CD4-positive, alpha-beta T cell treated with Interleukin-15 for 1 hour (primary cell): ENCODE measurements at places on chromosomes 1 and 21.

GRCh38 chr1:24047110-24047477, 64.8 kb downstream of the MYOM3 start:
- DNase-seq = no peak

DNA sequence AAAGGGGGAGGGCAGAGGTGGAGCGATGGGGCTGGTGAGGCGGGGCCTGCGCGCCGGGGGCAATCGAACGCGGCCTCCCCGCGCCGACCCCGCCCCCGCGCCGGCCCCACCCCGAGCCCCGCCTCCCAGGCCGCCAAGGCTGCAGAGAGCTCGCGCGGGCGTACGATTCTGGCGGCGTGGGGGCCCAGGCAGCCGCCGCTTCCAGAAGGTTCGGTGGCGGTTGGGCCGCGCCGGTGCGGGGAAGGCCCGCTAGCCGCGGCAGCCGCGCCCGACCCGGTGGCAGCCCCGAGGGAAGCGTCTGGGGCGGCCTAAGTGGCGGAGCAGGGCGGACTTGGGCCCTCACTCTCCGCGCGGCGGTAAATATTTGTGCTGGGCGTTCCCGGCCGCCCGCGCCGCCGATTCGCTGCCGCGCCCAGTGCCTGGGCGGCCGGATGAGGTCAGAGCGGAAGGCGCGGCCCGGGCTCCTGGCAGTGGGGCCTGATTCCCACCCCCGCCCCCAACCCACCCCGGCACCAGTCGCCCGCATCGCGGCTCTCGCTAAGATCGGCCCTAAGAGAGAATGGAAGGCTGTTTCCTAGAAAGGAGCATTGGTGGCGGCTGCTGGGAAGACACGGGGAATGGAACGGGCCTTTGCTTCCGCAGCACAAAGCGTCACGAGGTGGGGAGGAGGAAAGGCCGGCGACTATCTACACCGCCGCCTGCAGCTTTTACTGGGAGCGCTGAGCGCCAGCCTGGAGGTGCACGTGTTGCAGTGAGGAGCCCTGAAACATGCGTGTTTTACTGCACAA, at the start of gene ACOT7:
Gene ACOT7 (minus strand): TSS at position 368 of the 788 bp plus-strand sequence. CDS start 368 bp downstream, outside the sequence.
- peak; percentile 89 for DNase-seq

DNA sequence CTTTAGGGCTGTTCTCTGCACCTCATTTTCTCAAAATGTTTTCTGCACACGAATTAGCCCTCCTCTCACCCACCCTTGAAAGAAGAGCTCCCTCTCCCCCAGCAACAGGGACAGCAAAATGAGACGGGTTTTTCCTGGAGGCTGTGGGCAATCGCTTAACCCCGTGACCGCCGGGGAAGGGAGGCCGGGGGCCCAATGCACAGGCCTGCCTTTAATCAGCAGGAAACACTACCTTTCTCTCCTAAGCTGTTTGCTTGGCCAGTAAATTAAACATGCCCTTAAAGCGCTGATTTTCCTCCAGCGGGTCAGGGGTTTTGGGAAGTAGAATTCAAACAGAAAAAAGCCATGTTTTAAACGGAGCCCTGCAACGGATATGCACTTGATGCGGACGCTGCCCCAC, 114.4 kb downstream of the PRDM16 start:
- no peak for DNase-seq

- no peak for DNase-seq
Measured at GRCh38 chr1:183105449-183105848, 80.6 kb upstream of the LAMC2 start.

DNA sequence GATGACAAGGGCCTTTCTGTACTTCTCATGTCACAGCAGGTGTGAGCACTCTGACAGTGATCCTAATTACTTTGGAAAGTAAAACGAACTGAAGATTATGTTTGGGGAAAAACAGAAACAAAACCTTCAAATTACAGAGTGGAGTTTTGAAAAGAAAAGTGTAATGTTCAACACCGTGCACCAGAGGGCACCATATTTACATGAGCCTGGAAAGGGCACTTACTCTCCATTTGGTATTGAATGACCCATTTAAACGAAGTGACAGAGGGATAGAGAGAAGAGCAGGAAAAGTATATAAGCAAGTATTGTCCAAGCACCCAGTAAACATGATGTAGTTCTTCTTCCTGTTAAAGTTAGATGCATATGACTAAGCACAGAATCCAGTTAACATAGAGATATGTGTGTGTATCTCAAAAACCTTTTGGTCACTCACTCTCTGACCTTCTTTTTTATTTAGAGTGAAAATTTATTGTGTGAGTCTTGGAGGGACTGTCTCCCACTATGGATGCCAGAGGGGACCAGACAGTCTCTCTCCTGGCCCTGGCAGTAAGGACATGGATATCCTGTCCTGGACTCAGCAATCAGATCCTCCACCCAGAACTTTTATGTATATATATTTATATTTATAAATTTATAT, 3.8 kb upstream of the RGSL1 start:
- no peak for DNase-seq

GRCh38 chr1:94061513-94062443, 59.2 kb downstream of the ABCA4 start:
- DNase-seq = no peak

DNA sequence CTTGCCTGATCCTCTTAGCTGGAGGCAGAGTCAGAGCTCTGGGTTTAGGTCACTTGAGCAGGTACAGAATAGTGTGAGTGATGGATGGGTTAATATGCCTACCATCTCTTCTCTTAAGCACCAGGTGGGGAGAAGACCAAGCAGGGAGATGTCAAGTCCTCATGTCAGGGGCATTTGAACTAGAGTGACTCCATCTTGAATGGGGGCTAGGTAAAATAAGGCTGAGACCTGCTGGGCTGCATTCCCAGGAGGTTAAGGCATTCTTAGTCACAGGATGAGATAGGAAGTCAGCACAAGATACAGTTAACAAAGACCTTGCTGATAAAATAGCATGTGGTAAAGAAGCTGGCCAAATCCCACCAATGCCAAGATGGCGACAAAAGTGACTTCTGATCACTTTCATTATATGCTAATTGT, 77.4 kb upstream of the BTG3 start:
- DNase-seq = no peak

DNA sequence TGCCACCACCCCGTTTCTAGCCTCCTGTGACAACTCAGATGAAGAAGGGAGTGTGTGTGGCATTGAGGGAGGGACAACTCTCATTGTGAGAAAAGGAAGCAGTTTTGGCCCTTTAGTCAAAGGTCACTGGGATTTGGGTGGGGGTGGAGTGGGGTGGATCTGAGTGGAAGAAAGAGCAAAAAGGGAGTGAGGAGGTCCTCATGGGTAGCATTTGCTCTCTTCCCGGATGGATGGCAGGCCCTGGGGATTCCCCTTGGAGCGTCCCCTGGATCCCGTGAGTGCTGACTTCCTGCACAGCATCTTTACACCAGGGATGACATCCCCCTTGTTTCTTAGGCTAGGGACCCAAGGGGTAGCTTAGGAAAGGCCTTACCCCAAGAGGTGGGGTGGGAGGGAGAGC, 460 bp downstream of the SERPINC1 start:
- no peak for DNase-seq

GRCh38 chr1:110011527-110012041, 22.8 kb upstream of the STRIP1 start:
- peak; percentile 72 for DNase-seq

GRCh38 chr21:33117101-33117888, 47.4 kb downstream of the OLIG1 start:
- DNase-seq = no peak

GRCh38 chr1:41920658-41921057, 1.9 kb upstream of the HIVEP3 start:
- DNase-seq = no peak

- no peak for DNase-seq
Measured at GRCh38 chr1:199510314-199510713, 517.2 kb upstream of the NR5A2 start.

DNA sequence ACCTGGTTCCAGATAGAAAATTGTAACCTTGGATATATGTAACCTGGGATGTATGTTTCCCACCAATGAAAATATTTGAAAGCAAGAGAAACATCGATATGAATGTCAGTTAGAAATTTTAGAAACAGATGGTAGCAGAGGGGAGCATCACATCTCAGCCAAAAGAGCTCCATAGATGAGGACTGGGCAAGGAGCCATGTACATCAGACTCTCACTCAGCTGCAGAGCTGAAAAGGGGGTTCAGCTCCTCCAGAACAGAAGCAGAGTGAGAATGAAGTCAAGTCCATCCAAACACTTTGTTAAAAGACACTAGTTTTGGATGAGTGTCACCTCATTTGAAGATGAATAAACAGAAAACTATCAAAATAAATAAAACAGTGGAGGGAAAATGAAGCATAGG, 202.4 kb downstream of the HMCN1 start:
- DNase-seq = no peak

DNA sequence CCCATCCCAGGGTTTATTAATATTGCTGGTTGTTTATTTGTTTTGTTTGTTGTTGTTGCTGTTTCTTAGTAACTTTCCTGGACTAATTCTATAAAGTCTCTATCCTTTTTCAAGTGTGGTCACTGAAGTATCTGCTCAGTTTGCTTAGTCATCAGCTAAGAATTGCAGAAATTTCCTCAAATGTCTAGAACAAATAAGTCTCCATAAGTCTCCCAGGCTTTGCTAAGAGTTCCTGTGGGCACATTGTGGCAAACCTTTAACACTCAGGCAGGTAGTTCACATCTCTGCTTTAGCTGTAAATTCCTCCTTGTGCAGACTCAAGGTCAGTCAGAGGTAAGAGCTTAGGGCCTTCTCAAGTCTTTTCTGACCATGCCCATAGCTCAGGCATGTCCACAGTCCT, 38.9 kb upstream of the C1orf185 start:
- DNase-seq = no peak

GRCh38 chr1:1179346-1179982, 5.8 kb downstream of the TTLL10 start:
- peak; percentile 12 for DNase-seq

DNA sequence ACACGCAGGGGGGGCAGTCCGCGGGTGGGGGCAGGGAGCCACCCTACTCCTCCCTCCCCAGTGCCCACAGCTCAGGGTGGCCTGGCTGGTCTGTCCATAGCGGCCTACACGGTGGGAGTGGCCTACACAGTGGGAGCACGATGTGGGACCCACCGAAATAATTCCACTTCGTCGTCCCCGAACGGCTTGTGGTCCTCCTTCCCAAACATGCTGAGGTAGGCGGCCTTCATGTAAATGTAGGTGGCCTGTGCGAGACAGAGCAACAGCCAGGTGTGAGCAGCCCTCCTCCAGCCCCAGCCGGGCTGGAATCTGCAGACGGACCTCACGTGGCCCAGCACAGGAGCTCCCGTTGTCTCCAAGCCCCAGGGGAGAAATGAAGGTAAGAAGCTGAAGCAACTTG, 34.4 kb downstream of the TTC39A start:
- no peak for DNase-seq

- no peak for DNase-seq
Measured at GRCh38 chr1:229869687-229870086, 197.4 kb upstream of the GALNT2 start.

- DNase-seq = no peak
Measured at GRCh38 chr21:41634211-41634694, 126.3 kb upstream of the TMPRSS2 start.

DNA sequence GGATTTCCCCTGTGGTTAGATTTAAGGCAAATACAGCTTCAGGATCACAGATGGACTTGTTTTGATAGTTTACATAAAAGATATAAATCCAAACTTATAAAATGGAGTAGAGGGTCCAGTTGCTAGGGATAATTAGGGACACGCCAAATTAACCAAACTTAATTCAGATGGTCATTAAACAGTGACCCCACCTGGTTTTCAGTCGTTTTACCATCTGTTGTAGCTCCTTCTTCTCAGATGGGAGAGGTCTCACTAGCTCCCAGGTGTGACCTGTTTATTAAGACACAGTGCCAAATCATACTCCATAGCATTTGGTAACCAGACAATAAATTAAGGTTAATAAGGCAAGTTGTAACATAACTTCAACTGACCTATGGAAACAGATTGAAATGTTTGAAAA, 8.1 kb upstream of the GADD45A start:
- no peak for DNase-seq

- no peak for DNase-seq
Measured at GRCh38 chr1:37901191-37901892, 42.0 kb upstream of the MTF1 start.

GRCh38 chr1:185200889-185201288, 43.9 kb downstream of the SWT1 start:
- no peak for DNase-seq

DNA sequence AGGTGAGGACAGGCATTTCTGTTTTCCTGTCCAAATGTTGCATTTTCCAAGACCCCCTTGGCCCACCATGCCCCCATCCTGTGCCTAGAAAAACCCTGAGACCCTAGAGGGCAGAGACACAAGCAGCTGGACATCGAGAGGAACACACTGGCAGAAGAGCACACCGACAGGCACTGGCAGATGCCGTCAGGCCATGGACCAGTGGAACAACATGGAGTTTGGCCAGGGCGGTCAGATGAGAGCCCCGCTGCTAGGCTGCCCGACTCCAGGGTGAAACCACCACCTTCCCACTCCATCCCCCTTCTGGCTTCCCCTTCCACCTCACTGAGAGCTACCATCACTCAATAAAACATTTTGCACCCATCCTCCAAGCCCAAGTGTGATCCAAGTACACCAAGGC, 438.4 kb downstream of the SIPA1L2 start:
- no peak for DNase-seq

- DNase-seq = no peak
Measured at GRCh38 chr1:204358605-204359004, 1.1 kb downstream of the PLEKHA6 start.

GRCh38 chr21:41377715-41378114, 15.9 kb downstream of the MX2 start:
- DNase-seq = no peak

GRCh38 chr1:17016317-17016661, 4.6 kb upstream of the ATP13A2 start:
- DNase-seq = no peak

GRCh38 chr1:55474168-55474786, 259.1 kb upstream of the USP24 start:
- no peak for DNase-seq

GRCh38 chr1:71649608-71650007, 568.8 kb upstream of the ZRANB2 start:
- DNase-seq = no peak

- DNase-seq = no peak
Measured at GRCh38 chr1:232951605-232952004, 1.2 kb downstream of the NTPCR start.
